ENCODE measurements at places on chromosomes 7 and 10.

GRCh38 chr7:70347463-70348254 is 749.4 kb downstream of the AUTS2 start:
- peak; percentile 68 for DNase-seq

GRCh38 chr7:120955577-120956149 is 5.1 kb downstream of the ING3 start:
- DNase-seq, result no peak

- DNase-seq, result no peak
Measured at GRCh38 chr10:21043044-21043443, 145.9 kb upstream of the NEBL start.

DNA sequence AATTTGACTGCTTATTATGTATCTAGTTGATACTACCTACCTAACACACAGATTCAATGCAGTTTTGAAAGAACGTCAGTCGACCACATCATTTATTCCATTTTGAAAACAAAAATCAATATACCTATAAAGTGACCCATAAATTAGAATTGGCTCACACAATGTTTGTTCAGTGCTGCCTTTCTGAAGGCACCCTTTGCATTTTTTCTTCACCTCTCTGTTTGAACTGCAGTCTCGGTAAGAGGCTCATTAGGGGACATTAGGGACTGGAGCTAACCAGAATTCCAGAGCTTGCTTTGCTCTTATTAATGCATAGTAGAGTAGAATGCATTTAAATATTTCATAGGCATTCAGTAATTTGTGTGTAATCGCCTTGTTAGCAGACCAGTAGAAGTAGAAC is 234.1 kb downstream of the FOXP2 start:
- DNase-seq, result no peak

- no peak for DNase-seq
Measured at GRCh38 chr7:128831994-128832879, 2.0 kb downstream of the FLNC start.

DNA sequence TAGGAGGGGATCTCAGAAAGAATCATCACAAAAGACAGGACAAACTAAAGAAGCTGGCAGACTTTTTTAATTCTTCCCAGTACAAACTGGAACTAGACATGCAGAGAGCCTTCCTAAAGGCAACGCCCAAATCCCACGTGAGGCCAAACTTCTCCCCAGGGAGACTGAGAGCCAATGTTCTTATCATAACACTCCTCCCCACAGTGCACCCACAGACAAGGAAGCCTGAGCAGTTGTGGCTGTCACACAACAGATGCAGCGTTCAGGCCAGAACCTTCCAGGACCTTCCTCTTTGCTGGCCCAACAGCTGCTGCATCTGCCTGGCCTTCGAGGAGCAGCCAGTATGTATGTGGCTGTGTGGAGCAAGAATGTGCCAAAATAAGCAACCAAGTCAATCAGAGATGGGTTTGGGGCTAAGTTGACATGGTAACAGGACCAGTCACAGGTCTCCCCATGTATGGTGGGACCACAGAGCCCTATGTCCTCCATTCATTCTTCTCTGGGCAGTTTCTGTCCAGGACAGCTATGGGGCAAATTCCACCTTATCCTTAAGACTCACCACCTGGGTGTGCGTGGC is 34.9 kb downstream of the SRPK2 start:
- peak; percentile 24 for DNase-seq

GRCh38 chr10:45387096-45387893 is 13.3 kb downstream of the ALOX5 start:
- DNase-seq, result no peak

DNA sequence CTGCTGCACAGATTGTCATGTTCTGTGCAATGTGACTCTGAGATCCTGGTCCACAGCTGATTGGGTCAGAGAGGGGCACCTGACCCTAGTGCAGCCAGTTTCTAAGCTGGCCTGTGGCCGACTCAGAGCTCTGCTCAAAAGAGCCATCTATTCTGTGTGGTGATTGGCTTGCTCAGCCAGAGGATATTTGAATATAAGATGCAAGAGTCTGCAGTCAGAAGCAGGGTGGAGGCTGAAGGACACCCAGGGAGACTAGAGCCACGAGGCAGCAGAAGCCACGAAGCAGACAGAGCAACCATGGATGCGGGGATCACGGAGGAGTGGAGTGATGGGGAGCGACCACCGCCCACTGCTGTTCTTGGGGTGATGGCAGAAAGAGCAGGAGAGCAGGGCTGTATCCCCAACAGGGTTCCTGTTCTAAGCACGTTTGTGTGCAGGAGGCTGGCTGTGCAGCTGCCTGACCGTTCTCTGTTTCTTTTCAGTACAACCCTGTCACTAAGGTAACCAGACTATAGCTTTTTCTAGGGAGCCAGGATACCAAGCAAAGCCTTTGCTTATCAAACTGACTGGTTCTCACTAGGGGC is 19.5 kb upstream of the RHEB start:
- DNase-seq, result no peak

GRCh38 chr10:31604096-31604495 is 285.1 kb downstream of the ZEB1 start:
- no peak for DNase-seq

GRCh38 chr7:17029150-17029549 is 147.4 kb upstream of the AGR3 start:
- DNase-seq, result no peak

DNA sequence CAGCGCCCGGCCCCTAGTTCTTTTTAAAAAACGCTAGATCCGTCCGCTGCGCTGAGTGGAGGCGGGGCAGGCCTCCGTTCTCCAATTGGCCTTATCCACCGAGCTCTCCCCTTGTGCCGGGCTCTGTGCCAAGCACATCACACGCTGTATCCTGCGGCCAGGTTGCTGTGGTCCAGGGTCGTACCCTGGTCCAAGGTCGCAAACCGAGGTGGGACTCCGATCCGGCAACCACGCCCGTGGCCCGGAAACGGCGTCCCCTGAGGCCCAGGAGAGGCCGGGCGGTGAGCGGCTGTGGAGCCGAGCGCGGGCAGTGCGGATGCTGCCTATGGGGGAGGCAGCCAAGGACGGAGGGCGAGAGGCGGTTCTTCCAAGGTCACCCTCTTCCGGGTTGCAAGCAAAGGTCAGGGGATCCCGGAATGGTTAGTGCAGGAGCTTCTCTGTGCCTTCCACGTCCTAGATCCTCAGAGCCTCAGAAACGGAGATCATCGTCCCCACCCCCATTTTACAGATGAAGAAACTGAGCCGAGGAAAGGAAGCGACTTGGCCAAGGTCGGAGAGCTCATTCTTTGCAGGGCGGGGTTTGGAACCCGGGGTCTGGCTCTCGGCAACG is 72.4 kb upstream of the LRRC4 start:
- DNase-seq, result peak; percentile 68

DNA sequence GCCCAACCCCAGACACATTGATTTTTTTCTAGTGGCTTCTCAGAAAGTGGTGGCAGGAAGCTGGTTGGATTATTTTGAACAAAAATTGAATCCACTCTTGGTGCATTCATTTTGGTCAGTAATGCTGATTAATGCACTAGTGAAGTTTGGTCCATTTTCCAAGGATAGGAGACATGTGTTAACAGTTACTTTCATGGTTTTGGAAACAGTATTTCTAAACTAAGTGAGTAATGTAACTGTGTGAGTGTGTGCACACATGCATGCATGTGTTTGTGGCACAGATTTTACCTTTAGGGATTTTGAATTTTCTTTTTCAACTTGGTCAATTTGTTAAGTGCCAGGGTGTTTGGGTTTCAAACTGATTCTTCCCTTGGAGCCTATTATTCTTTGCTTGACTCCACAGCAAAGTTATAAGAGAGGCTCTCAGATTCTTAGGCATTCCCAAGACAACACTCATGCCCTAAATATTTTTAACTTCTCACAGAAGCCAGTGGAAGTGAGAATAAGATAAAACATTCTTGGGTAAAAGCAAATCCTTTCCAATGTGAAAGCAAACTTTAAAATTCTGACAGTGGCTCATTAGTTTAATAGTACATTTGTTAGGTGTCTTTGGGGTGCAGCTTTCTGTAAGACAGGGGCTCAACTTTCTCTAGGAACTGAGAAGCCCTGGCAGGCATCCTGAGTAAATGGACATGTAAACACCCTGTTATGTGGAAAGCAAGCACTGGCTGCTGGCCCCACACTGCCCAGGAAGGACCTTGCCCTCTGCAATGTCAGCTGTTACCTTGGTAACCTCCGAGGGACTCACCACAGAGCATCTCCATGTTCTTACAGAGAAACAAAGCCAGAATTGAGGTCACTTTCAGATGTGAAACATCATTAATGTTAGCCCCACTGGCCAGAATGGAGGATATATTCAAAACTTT is 68.4 kb downstream of the ASAH2B start:
- DNase-seq, result no peak

DNA sequence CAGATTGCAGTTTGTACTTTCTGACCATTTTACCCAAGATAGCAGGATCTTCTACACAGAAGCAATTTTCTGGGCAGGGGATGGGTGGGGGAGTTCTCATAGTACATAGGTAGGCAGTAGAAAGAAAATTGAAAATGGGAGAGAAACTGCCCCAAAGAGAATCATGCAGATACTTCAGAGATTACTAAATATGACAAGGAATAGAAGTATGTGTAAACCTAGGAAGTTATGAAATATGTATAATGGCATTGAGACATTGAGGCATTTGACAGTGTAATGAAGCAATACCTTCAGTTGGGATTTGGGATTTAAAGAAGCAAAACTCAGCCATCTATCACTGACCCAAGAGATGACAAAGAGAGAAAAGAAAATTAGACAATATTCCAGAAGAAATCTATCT is 233.0 kb downstream of the PTN start:
- no peak for DNase-seq

DNA sequence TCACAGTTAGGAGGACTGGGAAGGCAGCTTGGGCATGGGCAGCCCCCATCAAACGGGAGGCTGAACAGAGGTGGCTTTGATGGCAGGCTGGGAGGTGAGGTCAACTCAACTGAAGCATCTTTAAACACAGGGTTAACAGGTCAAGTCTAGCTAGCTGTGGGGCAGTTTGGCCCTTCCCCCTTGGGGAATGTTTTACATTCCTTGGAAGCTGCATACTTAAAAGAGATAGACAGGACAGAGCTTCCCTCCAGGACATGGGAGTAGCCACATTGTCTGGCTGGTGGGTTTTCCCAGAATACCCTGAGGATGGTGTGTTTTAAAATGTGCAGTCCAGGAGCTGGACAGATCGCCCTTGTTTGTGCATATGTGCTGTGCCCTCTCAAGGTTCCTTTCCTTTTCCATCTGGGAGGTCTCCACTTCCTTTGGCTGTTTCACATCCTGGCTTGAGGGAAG is 6.8 kb upstream of the RASSF4 start:
- DNase-seq, result no peak

- DNase-seq, result no peak
Measured at GRCh38 chr10:121713486-121713885, 115.2 kb upstream of the FGFR2 start.

DNA sequence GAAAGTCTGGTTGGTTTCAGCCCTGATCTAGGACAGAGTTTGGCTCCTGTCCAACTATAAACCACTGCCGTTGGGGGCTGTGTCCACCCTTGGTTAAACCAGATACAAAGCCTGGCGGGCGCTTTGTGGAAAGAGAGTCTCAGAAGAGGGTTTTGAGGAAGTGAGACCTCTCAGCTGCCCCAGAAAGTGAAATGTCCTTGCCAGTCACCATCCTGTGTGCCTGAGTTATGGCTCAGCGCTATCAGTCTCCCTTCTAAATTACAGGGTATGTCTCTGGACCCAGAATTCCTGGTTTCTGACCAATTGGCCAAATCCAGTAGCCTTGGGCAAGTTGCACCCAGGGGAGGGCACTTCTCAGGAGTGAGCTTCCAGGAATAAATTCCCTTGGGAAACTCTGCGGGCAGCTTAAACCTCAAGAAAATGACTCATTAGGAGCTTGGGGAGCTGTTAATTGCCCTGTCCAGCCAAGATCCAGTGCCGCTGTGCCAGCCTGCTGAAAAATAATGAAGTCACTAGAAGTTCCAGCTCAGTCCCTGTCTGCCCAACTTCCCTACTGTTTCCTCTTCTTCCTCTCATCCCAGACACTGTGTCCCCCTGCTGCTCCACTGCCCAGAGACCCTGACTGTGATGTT is 66.7 kb upstream of the PDZD8 start:
- DNase-seq, result no peak

GRCh38 chr7:22400936-22401553 is 44.1 kb upstream of the RAPGEF5 start:
- DNase-seq, result no peak

DNA sequence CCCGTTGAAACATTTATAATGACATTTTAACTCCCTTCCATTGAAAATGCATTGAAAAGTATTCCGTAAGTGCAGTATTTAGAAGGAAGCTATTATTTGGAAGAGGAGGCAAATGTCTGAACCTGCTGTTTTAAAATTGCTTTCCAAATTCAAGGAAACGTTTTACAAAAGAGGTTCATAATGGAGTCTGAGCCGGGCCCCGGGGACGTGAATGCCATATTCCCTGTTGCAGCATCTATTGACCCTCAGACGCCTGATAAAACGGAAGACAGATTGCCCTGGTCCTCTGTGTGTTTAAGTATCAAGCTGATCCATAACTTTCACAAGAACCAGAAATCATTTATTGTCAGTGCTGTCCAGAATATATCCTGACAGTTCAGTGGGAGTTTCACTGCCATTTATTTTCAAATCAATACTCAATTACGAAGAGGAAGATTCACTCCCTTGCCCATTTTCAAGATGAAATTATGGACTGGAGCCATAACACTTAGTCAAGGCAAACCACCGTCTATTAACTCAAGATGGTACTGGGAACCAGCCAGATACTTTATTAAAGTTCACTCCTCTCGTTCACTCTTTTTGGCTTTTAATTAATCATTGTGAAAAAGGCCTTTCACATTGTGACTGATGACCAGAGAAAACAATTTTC is 435.7 kb upstream of the PFKP start:
- no peak for DNase-seq

- no peak for DNase-seq
Measured at GRCh38 chr10:84047258-84048010, 91.9 kb upstream of the GHITM start.

- DNase-seq, result no peak
Measured at GRCh38 chr7:46490406-46490805, 569.3 kb upstream of the IGFBP3 start.

DNA sequence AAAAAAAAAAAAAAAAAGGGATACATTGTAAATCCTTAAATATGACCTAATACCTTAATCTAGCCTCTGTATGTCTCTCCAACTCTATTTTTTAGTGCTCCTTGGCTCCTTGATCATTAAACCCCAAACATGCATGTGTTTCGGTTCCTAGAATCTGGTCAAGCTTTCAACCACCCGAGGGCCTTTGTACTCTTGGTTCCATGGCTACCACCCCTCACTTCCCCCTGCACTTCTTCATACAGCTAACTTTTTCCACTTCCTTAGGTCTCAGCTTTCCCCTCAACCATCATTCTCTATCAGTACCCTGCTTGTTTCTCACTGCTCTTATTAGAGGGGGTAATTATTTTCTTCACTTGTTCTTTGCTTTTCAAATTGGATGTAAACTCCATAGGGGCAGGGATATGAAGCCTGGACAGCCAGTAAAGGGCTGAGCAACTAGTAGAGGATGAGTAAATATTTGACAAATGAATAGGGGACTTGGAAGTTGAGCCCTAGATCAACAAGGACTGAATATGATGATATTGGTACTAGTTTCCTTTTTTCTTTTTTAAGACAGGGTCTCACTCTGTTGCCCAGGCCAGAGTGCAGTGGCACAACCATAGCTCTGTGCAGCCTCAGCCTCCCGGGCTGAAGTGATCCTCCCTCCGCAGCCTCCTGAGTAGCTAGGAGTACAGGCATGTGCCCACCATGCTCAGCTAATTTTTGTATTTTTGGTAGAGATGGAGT is 4.3 kb upstream of the GDI2 start:
- DNase-seq, result no peak
